ENCODE measurements at places on chromosomes 6 and 20.

DNA sequence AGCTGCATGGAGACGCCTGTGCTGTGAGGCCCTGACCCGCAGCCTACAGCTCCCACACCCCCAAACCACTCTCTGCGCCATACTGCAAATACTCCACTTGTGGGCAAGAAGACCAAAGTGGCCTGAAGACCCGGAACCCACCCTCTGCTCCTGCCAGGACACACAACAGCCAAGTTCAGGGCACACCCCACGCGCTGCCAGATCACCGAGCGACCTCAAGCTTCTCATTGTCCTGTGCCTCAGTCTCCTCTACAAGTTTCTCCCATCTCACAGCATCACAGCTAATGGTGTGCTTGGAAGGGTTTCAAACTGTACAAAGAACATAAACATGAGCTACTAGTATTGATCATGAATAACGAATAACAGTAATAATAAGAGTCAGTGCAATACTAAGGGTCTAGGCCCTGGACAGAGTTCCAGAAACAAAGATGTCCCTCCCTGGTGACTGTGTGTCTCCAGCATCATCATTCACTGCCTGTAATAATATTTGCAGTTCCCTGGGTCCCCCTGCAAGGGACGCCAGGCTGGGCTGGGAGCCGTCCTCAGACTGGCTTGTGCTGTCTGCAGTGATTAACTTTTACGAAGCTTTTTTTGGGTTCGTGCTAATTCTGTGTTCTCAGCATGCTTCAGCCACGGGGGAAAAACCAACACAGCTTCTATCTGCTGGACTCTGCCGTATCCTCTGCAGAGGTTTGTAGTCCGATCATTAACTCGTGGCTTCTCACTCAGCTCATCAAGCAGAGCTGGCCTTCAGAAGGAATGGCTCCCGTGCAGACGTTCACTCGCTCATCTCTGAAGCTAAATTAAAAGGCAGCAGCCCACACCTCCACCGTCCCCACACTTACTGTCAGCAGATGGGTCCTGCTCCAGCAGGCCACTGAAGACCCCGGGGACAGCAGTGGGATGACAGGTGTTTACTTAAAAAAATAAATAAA, 81.6 kb upstream of the MPC1 start:
- DNase-seq, result no peak

GRCh38 chr6:8983202-8983688, 547.9 kb upstream of the SLC35B3 start:
- peak; percentile 74 for DNase-seq

DNA sequence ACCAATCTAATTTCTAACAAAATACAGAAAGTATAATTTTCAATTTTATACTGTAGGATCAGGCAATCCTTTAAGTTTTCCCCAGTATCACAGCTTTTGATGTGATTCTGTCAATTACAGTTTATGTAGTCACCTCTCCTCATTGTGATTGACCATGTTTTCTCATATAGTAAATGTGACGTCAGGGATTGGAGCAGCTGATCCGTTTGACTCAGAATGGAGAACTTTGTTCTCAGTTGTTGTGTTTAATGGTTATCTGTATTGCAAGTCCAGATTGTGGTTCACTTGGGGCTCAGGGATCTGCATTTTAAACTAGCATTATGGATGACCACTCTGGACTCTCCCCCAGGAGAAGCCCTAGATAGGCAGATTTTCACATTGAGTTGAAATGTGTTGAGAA, 90.6 kb downstream of the DNAH8 start:
- DNase-seq, result no peak

DNA sequence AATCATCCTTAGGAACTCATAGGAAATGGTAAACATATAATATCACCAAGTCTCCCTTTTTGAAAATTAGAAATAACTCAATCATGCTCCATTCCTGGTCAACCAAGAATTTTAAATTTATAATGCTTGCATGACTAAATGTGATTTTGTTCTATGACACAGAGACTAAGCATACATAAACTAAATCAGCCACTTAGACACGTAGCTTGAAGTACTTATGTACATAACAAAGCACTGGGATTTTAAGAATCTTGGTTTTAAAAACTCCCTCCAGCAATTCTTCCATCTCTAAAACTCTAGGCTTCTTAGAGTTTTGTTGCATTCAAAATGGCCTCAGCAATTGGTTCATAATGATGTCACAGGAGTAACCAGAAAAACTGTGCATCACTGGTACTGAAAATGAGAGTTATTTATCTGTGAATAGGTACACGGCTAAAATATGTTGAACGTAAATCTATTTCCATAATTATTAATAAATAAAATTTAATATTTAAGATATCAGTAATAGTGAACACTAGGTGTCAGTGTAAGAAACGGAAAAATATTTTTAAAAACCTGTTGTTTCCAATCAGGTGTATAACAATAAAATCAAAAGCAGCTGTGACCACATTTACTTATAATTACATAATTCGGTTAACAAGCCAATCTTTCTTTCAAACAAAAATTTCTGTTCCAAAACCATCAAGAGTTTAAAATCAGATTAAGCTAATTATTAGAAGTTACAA, 241.6 kb upstream of the RUNX2 start:
- no peak for DNase-seq

DNA sequence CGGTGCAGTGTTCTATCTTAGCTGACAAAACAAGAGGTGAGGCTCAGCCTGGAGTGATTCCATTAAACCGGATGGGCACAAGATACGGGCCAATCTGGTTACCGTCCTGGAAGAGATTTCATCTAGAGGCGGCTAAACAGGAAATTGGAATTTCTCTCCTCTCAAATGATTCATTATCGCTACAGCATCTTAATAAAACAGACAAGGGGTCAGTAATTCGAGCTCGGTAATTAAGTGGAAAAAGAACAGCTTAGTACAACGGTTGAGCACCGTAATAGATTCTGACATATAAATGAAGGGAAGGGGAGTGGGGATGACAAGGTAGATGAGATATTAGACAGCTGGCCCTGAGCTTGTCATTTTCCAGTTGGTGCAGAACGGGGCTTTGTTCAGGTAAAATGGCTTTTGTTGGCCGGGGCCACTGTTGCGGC, 137.2 kb downstream of the EDN3 start:
- no peak for DNase-seq

DNA sequence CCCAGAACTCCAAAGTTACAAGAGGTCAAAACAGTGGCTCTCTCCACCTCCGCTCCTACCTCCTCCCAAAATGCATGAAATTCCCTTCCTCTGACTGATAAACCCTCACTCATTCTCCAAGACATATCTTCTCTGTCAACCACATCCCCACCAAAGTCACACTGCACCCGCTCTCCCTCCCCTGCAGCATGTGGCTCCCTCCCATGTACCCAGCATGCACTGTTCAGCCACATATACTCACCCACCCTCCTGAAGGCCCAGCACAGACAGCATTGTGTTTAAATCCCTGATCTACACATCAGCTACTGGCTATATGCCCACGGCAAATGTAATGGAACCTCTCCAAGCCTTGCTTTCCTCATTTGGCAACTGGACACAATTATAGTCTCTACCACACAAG, 5.5 kb upstream of the POU5F1 start:
- no peak for DNase-seq

Measured in stimulated activated CD8-positive, alpha-beta memory T cell treated with anti-CD3 and anti-CD28 coated beads, Interleukin-4, amount 100 ng/mL, for 48 hours (primary cell).